ENCODE measurements at places on chromosomes 3 and 15.

GRCh38 chr15:99275061-99275460 lies 23.8 kb downstream of the LRRC28 start:
- no peak for DNase-seq

GRCh38 chr15:28927043-28927442 lies 41.3 kb downstream of the APBA2 start:
- no peak for DNase-seq

GRCh38 chr15:33742306-33742705 lies 226.0 kb upstream of the CHRM5 start:
- no peak for DNase-seq

- no peak for DNase-seq
These were observed 110.6 kb downstream of the XXYLT1 start for GRCh38 chr3:195160257-195160898.

- DNase-seq, result no peak
These were observed 8.5 kb upstream of the SYNM start for GRCh38 chr15:99096173-99096893.

DNA sequence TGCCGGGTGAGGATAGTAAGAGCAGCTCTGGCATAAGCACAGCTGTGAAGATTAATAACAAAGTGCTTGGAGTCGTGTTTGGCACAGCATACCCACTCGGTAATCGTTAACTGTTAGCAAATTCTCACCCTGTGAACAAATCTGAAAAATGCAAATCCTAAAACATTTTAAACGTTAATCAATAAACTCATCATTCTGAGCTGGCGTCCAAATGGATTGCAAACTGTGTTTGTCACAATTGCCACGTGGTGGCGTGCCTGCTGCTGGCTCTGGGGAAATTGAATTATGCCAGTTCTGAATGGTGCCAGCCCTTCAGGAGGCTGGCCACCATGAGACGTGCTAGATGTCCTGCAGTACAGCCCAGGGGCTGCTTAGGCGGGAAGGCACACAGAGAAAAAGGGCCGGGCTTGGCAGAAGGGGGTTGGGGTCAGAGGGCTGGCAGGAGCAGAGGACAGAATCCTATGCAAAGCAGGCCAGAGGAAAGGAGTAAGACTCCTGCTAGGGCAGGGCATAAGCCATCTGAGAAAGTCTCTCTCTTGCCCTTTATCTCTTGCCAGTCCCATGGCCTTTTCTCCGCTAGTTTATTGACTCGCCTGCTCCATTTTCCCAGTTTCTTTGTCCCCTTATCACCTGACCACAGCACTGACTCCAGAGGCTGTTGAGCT lies 22.1 kb upstream of the POLG start:
- no peak for DNase-seq

DNA sequence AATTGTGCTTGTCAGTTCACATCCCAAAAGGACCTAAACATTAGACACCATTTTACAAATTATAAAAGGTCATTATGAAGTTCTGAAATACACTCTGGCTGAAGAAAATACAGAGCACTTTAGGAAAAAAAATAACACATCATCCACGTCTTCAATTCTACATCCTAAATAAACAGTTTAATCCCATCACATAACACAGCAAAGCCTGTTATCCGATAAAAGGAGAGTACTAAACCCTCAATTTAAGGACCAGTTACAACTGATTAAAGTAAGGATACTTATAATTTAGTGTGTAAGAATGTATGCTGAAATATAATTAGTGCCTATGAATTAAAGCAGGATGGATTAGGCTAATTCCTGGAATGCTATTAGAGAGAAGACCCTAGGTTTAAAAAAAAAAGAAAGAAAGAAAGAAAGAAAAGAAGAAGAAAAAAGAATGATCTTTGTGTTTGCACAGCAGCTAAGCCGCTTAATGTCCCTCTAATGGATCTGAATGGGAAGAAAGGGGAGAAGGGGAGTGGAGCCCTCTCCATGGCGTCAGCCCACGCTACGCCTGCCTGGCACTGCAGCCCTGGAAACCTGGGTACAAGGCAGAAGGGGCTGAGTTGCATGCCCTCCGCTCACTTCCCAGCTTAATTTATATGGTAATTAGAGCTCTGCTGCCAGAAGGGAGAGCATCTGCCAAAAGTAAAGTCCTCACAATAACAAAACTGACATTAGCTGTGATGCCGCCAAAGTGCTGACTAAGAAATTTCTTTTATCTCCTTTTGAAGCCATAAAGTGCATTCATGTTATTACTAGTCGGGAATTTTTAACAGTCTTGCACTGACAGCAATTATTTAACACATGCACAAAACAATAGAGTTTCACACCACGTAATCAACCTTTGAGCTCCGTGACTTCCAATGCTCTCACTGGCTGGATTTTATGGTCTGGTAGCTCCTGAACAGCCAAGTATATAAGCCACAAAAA lies 90.0 kb downstream of the FSIP1 start:
- DNase-seq, result no peak

GRCh38 chr3:186879781-186880180 lies 37.3 kb downstream of the ADIPOQ start:
- no peak for DNase-seq

DNA sequence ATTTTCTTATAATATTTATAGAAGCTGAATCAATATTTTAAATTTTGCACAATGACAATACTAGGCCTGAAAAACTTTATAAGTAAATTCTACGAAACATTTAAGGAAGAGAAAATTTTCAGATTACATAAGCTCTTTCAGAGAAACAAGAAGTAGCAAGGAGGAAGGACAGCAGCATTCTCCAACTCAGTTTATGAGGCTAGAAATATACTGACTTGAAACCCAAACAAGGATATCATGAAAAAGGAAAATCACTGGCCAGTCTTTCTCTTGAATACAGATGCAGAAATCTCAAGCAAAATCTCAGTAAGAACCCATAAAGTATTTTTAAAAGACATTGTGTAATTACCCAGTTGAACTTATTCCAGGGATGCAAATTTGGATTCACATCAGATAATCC lies 121.3 kb downstream of the STAC start:
- no peak for DNase-seq

GRCh38 chr3:174303907-174304560 lies 555.1 kb upstream of the NAALADL2 start:
- DNase-seq, result no peak

DNA sequence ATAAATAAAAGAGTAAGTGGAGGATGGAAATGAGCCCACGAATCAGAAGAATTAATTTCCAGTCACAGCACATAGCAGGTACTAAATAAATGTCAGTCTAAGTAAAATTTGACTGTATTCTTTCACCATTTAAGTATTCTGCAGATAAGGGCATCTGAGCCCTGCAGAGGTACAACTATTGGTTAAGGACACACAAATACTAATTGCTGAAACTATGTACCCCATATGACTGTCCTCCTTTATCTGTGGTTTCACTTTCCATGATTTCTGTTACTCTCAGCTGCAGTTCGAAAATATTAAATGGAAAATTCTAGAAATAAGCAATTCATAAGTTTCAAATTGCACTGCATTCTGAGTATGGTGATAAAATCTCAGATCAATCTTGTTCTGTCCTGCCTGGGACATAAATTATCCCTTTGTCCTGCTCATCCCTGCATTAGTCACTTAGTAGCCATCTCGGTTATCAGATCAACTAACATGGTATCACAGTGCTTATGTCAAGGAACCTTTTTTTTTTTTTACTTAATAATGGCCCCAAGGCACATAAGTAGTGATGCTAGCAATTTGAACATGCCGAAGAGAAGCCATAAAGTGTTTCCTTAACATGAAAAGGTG lies 95.1 kb downstream of the LSAMP start:
- DNase-seq, result no peak

DNA sequence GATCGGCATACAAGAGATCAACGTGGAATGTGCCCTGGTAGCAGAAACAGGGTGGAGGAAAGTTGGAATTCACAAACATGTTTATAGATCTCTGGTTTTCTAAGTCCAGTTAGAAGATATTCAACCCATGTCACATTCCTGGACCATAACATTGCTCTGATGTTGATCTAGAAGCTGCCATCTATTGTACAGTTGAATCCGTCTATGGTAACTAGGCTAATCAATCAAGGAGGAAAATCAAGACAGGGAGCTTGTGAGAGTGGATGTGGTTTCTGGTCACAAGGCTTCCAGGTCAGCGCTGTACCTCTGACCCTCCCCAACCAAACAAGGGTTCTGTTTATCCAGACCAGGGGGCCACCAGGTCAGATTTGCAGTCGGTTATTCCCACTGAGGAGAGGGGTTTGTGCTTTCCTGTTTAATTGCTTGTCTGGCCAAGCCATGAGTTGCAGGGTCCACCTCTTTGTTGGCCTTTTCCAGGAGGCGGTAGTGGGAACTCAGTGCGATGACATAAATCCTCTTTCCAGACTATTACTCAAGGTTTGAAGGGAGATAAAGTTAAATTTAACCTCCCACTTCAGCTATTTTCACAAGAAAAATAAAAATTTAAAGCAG lies 130.3 kb downstream of the SLCO3A1 start:
- DNase-seq, result no peak

- DNase-seq, result no peak
These were observed 61.5 kb downstream of the CGGBP1 start for GRCh38 chr3:87997298-87997697.

- DNase-seq, result no peak
These were observed 45.9 kb downstream of the POLR2M start for GRCh38 chr15:57752436-57752835.

GRCh38 chr3:57434041-57434440 lies 110.1 kb downstream of the DNAH12 start:
- no peak for DNase-seq

DNA sequence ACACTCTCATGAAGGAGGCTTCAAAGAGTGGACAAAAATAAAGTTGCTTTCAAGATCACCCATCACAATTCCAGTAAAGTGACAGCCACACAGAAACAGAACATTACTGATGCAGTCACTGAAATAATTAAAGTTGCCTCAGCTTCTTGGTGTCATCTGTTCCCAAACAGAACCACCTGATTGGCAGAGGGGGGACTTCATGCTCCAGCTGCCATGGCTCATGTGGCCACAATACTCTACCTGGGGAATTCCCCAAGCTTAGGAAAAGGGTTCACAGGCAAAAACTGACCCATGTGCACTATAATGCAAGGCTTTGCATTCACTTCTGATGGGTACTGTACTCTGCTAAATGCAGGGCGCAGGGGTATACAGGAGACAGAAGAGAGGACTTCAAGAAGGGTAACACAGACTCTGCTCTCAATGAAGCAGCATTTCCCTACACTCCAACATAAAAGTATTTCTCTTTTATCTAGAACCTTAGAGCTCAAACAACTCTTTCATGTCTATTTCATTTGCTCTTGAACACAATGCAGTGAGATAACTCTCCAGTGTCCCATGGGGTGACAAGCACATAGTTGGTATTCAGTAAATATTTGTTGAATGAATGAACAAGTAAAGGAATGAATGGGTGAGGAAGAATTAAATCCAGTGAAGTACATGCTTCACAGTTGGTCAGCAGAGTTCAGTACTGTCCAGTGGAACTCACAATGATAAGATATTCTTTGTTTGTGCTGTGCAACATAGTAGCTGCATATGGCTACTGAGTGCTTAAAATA lies 8.6 kb upstream of the CTNNB1 start:
- DNase-seq, result no peak

- DNase-seq, result peak; percentile 23
These were observed 200.1 kb downstream of the GABRB3 start for GRCh38 chr15:26572602-26573350.

DNA sequence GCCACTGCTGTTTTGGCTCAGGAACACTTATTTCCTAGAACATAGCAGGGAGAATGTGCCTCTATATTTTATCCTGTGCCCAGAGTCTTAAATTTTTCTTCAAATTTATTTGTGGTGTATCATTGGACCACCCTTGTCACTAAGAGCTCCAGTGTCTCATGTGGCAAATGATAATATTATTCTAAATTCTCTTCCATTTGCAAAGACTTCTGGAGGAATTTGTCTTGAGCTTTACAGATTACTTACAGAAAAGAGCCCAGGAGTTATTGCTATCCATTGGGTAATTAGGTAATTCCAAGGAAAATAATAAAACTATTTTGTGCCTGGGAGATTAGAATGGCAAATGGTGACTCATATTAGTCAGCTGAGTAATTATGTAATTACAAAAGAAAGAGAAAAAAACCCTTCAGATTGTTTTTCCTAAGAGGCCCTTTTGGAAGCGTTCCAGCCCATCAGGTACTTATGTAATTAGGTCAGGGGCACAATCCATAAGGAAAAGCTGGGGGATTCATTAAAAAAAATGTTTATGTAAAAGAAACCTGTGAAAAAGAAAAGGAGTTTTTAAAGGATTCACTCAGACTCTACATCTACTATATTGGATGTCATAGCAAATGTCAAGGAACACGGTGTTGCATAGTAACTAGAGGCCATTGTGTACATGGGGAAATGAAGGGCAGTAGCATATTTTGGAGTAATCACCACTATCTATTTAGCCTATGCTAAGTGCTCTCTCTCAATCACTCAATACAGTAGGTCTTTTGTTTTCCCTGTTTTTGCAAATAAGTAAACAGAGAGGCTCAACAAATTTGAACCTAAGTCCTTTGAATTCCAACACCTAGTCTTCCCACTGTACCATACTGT lies 380.9 kb upstream of the RARB start:
- DNase-seq, result no peak

DNA sequence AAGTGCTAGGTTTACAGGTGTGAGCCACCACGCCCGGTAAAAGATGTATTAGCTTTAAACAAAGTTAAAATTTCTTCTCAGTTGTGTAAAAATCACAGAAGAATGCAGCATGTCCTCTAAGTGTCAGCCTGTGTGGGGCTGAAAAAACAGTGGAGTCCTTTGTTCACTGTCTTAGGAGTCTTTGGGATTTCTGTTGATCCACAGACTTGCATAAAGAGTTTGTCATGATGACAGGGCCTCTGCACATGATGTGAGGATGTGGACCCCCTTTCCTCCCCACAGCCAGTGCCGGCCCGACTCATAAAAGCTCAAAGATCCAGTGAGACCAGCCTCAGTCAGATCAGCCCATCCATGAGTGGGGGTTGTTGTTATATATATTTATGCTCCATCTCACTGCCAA lies 49.0 kb upstream of the GOLGA8J start:
- DNase-seq, result no peak

GRCh38 chr3:42148982-42149432 lies 57.9 kb downstream of the TRAK1 start:
- no peak for DNase-seq

DNA sequence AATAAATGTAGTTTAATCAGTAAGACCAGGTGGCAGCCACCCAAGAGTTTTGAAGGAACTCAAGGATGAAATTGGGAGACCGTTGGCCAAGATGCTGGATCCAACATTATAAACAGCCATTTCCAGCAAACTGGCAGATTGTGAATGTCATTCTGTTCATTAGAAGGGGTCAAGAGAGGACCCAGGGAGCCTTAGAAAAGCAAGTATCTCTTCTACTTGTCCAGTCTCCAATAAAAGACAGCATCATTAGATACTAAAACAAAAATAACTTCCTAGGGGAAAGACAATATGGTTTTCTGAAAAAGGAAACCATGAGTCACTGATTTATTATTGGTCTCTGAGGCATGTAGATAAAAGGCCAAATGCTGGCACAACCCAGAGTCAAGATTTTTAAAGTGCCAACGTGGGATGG lies 67.9 kb downstream of the GADL1 start:
- no peak for DNase-seq
